A549 treated with CORT108297 at 1 μM for 4 hours (cell line): ENCODE measurements at places on chromosomes 6 and 20. TPM values are rescaled to one million over a fixed set of nuclear protein-coding genes. Genes with fewer than 3 reads are reported as not detected.

RHAG gene
- 0.06 to 0.10 TPM (median 0.07 TPM) in 3 of 5 replicates, not detected in the others for total RNA-seq

ZNF311 gene
- total RNA-seq, result 0.07 to 0.21 TPM (median 0.18 TPM) in 5 replicates

TRIM10 gene
- 0.02 TPM in 1 of 5 replicates, not detected in the others for total RNA-seq

HSPA12B gene
- total RNA-seq, result 0.35 to 0.62 TPM (median 0.50 TPM) in 5 replicates

CDKAL1 gene
- total RNA-seq, result 3.1 to 4.0 TPM (median 3.2 TPM) in 5 replicates

WFDC2 gene
- total RNA-seq, result 0.20 to 0.23 TPM in 2 of 5 replicates, not detected in the others

BCAS1 gene
- total RNA-seq, result 0.45 to 0.65 TPM (median 0.60 TPM) in 5 replicates

TFAP2A gene
- 14.3 to 17.6 TPM (median 16.4 TPM) in 5 replicates for total RNA-seq
